ENCODE measurements at places on chromosomes 1 and 21.

GRCh38 chr1:227774821-227775661 lies 39.8 kb downstream of the SNAP47 start:
- DNase-seq: no peak

- DNase-seq: peak; percentile 58
These were observed 449 bp downstream of the EPS15 start for GRCh38 chr1:51518586-51519047.

- DNase-seq: no peak
These were observed 54.7 kb upstream of the IFFO2 start for GRCh38 chr1:19010995-19011844.

DNA sequence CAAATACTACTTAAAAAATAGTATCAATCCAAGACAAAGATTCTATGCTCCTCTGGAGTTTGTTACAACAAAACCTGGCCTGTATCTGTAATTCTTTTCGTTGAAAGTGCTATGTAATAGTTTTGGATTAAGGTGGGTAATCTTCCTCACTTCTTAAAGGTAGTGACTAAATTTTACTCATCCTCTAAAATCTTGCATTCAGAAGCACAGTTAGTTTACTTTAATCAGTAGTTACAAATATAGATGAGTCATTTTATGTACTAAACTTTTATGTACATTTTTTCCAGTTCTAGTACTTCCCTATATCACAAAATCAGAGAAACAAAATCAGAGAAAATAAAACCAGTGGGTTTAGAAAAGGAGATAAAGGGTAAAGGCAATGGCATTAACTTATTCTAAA lies 51.3 kb downstream of the ZNHIT6 start:
- no peak for DNase-seq

GRCh38 chr1:76162254-76162653 lies 87.7 kb downstream of the ST6GALNAC3 start:
- DNase-seq: no peak

DNA sequence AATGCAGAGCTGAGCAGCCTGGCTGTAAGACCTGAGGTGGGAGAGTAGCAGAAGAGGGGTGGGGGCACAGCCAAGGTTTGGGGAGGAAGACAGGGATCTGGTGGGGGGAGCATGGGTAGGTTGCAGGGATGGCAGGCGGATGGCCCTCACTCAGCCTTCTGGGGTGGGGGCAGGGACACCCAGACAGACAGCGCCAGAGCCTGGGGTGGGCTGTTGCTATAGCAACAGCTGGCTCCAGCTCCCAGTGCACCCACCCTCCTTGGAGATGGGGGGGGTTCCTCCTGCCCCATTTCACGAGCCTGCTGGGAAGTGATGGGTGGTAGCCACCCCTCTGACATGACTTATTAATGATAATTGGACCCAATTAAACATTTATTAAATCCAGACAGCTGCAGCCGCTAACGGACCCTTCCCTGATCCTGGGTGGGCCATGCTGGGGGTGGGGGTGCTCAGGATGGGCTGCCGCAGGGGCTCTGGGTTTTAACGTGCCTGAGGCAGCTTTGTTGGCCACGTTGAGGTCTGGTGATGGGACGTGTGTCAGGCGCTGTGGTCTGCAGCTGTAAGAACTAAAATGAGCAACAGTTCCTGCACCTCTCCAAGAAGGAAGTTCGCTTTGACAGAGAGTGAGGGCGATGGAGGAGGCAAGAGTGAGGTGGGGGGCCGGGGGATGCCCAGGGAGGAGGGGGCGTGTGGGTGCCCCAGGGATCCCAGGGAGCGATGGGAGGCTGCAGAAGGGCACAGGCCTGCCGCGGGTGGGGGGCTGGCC lies 19.4 kb downstream of the AGRN start:
- DNase-seq: no peak

- no peak for DNase-seq
These were observed 72.8 kb downstream of the SELENOF start for GRCh38 chr1:86841116-86841515.

GRCh38 chr1:89883030-89883379 lies 62.2 kb downstream of the LRRC8D start:
- no peak for DNase-seq

DNA sequence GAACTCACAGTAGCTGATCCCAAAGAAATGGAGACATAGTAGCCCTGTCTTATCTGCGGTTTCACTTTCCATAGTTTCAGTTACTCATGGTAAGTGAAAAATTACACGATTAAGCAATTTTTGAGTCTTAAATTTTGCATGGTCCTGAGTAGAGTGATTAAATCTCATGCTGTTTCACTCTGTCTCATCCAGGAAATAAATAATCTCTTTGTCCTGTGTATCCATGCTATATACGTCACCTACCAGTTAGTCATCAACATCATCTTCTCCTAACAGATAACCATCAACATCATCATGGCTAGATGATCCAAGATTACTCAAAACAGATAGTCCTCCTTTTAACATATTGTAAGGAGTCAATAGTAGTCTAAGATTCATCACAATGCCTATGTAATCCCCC lies 1589.3 kb downstream of the BRINP3 start:
- DNase-seq: no peak

DNA sequence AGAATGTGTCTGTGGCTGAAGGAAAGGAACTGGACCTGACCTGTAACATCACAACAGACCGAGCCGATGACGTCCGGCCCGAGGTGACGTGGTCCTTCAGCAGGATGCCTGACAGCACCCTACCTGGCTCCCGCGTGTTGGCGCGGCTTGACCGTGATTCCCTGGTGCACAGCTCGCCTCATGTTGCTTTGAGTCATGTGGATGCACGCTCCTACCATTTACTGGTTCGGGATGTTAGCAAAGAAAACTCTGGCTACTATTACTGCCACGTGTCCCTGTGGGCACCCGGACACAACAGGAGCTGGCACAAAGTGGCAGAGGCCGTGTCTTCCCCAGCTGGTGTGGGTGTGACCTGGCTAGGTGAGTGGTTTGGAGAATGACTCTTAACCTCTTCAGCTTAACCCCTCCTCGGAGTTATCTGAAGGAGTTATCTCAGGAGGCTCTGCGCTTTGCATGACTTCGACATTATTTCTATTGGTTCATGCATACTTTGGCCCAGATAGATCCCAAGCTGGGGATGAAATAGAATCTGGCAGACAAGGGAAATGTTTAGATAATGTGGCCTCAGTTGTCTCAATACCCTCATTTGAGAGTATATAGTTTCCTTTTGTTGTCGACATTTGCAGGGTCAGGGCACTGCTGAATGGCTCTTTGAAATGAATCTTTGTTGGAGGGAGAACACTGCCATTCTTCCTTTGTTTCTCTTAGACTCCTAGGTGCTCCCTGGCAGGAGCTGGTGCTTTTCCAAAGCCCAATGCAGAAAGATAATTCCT lies 39.7 kb downstream of the PTGFRN start:
- DNase-seq: no peak

DNA sequence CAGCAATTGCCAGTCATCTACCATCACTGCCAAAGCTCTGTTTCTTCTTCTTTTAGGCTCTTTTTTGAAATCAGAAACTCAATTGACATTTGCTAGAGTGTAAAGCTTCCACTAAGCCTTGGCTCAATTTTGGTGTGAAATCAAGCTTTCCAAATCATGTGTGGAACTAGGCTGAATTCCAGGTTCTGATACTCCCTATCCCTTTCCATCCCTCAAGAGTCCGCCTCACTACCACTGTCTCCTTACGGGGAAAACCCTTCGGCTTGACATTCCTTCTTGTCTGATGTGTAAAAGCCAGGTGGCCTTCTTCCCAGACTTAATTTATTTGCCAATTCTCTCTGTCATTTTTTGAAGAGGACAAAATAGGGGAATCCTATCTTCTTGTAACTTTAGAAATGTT lies 47.2 kb upstream of the PRMT6 start:
- no peak for DNase-seq

- DNase-seq: no peak
These were observed 24.0 kb upstream of the QSOX1 start for GRCh38 chr1:180130651-180131050.

- no peak for DNase-seq
These were observed 14.8 kb upstream of the SLC27A3 start for GRCh38 chr1:153760440-153760839.

- DNase-seq: no peak
These were observed 79.9 kb upstream of the ATP1A1 start for GRCh38 chr1:116292929-116293725.

DNA sequence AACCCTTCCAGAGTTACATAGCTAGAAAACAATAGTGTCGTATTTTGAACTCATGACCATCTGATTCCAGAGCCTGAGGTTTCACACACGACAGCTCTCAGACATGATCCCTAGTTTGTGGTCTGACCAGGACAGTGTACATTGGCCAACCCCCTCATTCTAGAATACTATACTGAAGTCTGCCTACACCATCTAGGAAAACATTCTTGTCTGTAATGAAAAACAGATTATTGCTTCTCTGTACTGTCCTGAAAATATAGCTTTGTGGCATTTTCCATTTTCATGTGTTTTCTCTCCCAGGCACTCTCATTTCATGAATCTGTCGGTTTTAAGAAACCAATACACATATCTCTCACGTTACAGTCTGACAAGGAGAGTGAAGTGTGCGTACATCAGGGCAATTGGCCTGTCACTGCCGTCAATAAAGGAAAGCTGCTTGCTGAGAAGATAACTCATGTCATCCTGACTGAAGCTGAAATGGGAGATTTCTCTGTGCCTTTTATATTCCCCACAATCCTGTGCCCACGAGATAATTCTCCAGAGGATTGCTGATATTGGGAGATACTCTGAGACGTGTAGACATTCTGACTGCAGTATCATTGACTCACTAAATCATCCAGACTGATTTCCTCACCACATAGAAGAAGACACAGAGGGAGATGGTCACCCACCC lies 585.6 kb downstream of the PLPP3 start:
- no peak for DNase-seq

- DNase-seq: no peak
These were observed 7.1 kb upstream of the PEF1 start for GRCh38 chr1:31651766-31652165.

DNA sequence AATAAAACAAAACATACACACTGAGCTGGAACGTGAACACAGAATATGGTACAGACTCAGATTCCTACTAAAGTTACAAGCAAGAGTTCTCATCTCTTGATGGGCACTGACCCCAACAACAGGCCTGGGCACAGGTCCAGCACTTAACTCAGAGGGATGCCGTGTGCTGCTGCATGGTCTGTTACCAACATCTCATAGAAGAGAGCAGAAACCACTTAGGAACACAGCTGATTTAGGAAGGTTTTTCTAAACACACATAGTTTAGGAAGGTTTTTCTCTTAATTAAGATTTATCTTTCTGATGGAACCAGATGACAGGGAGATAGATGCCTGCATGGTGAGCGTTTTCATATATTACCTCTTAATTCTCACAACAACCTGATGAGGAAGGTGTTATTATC lies 1.5 kb downstream of the GCLM start:
- DNase-seq: no peak

DNA sequence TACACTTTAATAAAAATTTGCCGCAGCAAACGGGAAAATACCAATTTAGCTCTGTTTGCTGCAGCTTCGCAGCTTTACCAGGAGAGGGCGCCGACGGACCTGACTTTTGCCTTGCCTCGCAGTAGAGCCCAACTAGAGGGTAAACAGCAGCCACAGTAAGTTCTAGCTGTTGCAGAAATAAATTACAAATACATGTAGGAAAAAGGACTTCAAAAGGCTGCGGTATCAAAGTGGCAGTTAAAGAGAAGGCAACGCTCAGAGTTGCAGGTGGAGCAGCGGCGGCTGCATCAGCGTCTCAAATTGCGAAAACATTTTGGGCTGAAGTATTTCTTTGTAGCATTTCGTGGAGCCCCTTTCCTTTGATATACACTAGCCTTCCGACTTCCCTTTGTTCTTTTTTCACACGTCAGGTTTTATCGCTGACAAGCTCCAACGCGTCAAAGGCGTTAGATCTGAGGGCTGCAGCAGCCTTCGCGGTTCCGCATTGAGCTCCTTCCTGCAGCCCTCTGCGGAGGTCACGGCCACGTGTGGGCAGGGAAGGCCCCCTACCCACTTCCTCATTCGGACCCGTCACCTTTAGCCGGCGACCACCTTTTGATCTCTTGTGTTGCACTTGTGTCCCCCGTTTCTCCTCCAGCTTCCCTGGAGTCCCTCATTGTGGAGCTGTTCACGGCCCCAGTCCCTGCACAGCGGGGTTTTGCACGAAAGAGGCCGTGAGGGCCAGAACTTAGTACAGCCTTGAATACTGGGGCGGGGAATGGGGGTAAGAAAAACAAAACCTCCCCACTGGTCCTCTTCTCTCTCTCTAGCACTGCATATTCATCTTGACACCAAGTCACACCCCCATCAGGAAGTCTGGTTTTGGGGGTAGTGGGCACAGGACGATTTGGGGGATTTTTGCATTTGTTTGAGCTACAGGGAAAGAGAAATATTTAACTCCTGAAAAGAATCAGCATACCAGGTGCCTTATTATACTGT lies 72.8 kb downstream of the S1PR1 start:
- DNase-seq: peak; percentile 72
